ENCODE measurements at places on chromosomes 13 and 19. TPM values are rescaled to one million over a fixed set of nuclear protein-coding genes. Genes with fewer than 3 reads are reported as not detected.

PGLYRP1 gene
- polyA plus RNA-seq, result 0.63 TPM

GRCh38 chr19:48554385-48555091 is 2.6 kb downstream of the SULT2B1 start:
- no peak for DNase-seq

SLC8A2 gene
- polyA plus RNA-seq, result 0.11 TPM

- no peak for DNase-seq
Observed at GRCh38 chr19:38924388-38924787, 6.2 kb downstream of the SARS2 start.

DNA sequence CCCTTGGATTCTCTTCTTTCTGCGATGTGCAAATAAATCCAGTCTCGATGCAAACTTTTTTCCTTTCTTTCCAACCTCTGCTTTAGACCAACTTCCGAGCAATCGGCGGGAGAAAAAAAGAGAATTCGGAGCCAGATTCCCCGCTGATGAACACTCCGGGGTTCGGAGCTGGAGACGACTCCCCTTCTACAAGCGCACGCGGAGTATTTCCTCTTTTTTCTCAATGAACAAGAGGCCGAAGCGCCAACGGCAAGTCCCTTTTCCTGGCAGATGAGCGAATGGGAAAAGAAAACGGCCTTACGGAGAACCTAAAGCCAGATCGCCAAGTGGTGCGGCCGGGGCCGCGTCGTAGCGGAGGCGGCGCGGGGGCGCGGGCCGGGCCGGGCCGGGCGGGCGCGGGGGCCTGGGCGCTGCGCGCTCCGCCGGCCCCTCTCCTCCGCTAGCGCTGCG is 250 bp downstream of the SPRY2 start:
- DNase-seq, result no peak

- peak; percentile 91 for DNase-seq
Observed at GRCh38 chr19:2446381-2446780, 10.4 kb downstream of the LMNB2 start.

SHFL gene
- 11.9 TPM for polyA plus RNA-seq

DNA sequence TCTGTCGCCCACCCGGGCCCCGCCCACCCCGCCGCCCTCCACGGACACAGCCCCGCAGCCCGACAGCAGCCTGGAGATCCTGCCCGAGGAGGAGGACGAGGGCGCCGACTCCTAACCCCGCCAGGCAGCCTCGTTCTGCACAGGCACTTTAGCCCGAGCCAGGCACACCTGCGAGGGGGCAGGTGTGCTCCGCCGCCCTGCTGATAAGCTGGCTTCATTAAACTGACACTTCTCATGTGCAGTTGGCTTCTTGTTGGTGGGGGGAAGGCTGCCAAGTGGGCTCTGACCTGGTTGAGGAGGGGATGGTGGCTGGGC is 8.2 kb downstream of the IL4I1 start:
- no peak for DNase-seq

- no peak for DNase-seq
Observed at GRCh38 chr13:74026753-74027152, 107.5 kb downstream of the KLF12 start.

MKNK2 gene
- polyA plus RNA-seq, result 74.4 TPM

SPACA4 gene
- not detected for polyA plus RNA-seq

IGFL1 gene
- not detected for polyA plus RNA-seq

HAUS8 gene
- polyA plus RNA-seq, result 8.7 TPM

DNA sequence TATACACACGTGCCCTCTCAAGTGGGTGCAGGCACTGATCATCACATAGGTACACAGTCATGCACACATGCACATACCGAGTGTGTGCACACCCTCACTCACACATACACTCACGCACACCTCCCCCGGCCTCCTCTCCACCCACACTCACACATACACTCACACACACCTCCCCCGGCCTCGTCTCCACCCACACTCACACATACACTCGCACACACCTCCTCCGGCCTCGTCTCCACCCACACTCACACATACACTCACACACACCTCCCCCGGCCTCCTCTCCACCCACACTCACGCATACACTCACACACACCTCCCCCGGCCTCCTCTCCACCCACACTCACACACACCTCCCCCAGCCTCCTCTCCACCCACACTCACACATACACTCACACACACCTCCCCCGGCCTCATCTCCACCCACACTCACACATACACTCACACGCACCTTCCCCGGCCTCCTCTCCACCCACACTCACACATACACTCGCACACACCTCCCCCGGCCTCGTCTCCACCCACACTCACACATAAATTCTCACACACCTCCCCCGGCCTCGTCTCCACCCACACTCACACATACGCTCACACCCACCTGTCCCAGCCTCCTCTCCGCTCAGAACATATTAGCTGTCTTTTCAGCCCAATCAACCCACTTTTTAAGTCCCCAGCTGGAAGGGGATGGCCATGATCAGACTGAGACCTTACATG is 105.2 kb upstream of the VSTM2B start:
- DNase-seq, result no peak

GRCh38 chr19:47615714-47616113 is 6.8 kb downstream of the BICRA start:
- DNase-seq, result no peak

- no peak for DNase-seq
Observed at GRCh38 chr19:49070416-49070815, 2.1 kb downstream of the KCNA7 start.

- DNase-seq, result no peak
Observed at GRCh38 chr19:398719-399118, 10.2 kb downstream of the C2CD4C start.

VSTM1 gene
- polyA plus RNA-seq, result 0.27 TPM

GRCh38 chr19:18629166-18630088 is 7.4 kb upstream of the KLHL26 start:
- DNase-seq, result no peak

GRCh38 chr13:78701383-78701782 is 42.4 kb upstream of the OBI1 start:
- no peak for DNase-seq

MEIOSIN gene
- not detected for polyA plus RNA-seq

DNA sequence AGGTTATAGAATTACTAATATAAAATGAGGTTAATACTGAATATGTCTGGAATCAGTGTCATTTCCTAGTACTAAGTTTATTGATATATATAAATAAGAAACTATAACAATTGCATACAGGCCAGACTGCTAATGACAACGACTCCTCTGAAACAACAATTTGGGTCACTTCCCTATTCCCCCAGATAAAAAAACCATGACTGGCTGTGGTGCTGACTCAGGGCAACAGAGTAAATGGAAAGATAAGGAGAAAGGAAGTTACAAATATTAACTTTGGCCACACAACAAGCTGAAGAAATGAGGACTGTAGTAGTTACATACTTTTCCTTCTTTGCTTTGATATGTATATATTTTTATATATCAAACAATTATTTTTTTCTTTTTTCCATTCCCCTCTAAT is 263.7 kb upstream of the PCDH9 start:
- DNase-seq, result peak; percentile 8

DNA sequence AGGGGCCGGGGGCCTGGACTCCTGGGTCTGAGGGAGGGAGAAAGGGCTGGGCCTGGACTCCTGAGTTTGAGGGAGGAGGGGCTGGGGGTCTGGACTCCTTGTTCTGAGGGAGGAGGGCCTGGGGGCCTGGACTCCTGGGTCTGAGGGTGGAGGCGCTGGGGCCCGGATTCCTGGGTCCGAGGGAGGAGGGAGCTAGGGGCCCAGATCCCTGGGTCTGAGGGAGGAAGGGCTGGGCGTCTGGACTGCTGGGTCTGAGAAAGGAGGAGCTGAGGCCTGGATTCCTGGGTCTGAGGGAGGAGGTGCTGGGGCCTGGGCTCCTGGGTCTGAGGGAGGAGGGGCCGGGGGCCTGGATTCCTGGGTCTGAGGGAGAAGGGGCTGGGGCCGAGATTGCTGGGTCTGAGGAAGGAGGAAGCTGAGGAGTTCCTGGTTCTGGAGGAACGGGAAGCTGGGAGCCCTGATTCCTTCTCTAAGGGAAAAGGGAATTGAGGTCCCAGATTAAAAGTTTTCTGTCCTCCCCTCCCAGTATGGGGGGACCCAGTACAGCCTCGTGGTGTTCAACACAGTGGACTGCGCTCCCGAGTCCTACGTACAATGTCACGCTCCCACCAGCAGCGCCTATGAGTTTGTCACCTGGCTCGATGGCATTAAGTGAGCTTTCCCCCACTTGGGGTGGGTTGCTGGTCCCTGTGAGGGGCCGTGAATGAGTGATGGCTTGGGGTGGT is 721 bp downstream of the MED25 start:
- DNase-seq, result no peak

KANK3 gene
- 10.7 TPM for polyA plus RNA-seq

ATP4B gene
- polyA plus RNA-seq, result 0.07 TPM

IZUMO2 gene
- polyA plus RNA-seq, result 0.34 TPM

- no peak for DNase-seq
Observed at GRCh38 chr13:92463134-92463533, 763.5 kb upstream of the GPC6 start.

DNA sequence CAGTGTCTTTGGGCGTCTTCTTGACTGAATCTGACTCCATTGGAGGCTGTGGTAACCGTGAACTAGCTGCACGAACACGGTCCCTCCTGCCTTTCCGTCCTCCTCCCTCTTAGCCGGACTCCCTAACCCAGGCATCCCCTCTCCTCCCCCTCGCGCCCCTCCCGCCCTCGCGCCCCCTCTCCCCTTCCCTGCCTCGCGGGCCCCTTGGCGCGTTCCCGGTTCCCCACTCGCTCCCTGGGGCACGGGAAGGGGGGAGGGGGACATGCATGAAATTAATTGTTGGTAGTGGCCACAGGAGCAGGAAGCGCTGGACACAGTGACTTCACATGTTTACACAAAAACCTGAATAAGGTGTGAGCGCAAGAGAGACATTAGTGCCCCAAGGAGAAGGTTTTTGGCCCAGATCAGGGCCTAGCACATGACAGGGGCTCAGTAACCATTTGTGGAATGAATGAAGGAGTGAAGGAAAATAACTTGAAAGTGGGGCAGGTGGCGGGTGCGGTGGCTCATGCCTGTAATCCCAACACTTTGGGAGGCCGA is 279 bp downstream of the DMRTC2 start:
- DNase-seq, result no peak

DNA sequence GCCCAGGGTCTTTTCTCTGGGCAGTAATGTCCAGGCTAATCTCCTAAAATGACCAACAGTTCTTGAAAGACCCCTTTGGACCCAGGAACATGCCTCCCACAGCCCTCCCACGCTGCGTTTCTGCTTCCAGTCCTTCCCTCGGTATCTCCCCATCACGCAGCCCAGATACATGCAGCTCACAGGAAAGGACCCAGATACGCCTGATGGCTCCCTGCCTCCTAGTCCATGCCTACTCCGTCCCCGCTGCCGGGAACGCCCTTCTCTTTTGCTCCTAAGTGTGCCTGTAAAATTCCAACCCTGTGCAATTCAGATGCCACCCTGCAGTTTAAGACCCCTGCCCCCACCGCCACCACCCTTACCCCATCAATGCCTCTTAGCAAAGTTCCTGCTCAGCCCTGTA is 778 bp downstream of the MUC16 start:
- DNase-seq, result no peak

DNA sequence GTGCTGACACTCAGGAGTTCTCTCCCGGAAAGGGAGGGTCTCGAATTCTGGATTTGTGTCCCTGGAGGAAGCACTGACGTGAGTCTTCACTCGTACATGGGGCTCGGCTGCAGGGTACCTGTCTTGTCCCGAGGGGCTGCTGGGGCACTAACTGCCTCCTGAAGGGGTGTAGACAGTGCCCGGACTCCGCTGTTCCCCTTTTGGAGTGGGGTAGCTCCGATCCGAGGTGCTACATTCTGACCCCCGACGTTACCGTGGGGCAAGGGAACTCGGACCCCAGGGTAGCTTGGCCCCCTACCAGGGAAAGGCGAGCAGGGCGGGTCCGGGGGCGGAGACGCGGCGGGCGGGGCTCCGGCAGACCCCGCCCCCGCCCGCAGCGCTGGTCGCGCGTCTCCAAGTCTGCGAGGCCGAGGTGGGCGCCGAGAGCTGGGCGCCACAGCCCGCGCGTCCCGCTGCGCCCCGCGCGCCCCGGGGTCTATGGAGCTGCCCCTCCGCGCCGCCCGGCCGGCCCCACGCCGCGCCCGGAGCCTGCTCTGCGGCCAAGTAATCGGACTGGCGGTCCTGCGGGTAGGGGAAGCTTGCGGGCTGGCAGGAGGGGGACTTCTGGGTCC is at the start of gene NPAS1:
Gene NPAS1 (plus strand): TSS at position 407 of the 611 bp plus-strand sequence. CDS start 1,211 bp downstream, outside the sequence.
- DNase-seq, result no peak

DNA sequence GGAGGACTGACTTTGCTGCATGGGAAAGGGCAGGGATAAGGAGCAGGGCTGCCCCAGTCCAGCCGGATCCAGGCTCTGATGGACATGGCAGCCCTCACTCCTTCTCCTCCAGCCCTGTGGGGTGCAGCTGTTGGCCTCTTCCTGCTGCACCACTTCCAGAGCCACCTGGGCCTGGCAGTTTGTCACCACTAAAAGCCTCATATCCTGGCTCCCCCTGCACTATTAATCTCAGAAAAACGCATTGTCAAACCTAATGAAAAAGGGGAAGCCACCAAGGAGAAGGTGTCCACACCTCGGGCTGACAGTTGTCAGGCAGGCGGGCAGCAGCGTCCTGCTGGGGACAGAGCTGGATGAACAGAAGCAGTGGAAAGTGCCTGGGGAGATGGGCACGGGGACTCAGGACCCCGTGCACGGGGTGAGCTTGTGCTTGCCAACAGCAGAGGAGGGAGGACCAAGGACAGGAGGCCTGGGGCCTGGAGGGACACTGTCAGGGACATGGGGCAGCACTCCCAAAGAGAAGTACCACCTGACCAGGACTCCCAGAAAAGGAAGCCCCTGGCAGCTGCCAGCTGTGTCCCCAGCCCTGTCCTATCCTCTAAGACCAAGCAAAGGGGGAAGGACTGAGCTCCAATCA is 151.1 kb upstream of the TSHZ3 start:
- peak; percentile 22 for DNase-seq

ODAD3 gene
- 0.17 TPM for polyA plus RNA-seq

SYCN gene
- not detected for polyA plus RNA-seq

- no peak for DNase-seq
Observed at GRCh38 chr13:40916207-40916998, 102.7 kb downstream of the ELF1 start.

DNA sequence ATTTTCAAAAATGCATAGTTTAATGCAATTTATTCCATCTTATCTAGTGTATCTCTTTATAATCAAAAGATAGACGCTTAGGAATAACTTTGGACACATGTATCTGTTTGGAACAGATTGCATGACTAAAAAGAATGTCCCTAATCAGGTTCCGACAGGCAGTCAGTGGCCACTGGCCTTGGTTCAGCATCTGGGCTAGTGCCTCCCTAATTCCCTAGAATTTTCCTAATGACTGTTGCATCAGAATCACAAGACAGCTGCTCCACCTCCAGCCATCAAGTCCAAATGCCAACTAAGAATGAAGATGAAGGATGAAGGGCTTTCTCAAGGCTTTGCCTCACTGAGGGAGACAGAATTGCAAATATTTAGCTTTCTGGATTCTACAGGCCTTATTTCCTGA is 173.8 kb downstream of the EFNB2 start:
- DNase-seq, result no peak

RNF113B gene
- polyA plus RNA-seq, result not detected

CLDND2 gene
- polyA plus RNA-seq, result 1.0 TPM

DNA sequence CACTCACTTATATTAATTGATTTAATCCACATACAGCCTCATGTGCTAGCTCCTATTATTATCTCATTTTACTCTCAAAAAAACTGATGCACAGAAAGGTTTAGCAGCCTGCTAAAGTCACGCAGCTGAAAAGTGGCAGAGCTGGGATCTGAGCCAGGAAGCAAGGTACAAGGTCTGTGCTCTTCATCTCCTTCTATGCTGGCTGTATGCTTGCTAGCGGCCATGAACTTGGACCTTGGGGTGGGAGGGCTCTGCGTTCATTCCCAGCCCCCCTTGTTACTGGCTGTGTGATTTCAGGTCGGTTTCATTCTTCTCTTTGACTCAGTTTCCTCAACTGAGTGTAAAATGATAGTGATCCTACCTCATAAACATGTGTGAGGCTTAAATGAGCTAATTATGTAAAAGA is 69.8 kb downstream of the ALOX5AP start:
- DNase-seq, result no peak

PNMA8C gene
- polyA plus RNA-seq, result 0.18 TPM

ZNF792 gene
- 2.4 TPM for polyA plus RNA-seq
